Dermis lymphatic vessel endothelial cell (primary cell): ENCODE measurements at places on chromosomes 5 and 9. TPM values are rescaled to one million over a fixed set of nuclear protein-coding genes. Genes with fewer than 3 reads are reported as not detected.

Gene TMEM245
- 76.3 and 87.1 TPM in 2 replicates for total RNA-seq

Gene CCL21
- total RNA-seq = 1.4 and 8.6 TPM in 2 replicates

Gene COL5A1
- 0.95 and 3.9 TPM in 2 replicates for total RNA-seq

Gene NSMF
- 13.0 and 16.5 TPM in 2 replicates for total RNA-seq

Gene SHISAL2B
- not detected in 2 replicates for total RNA-seq

Gene ZNF366
- total RNA-seq = 0.11 and 0.17 TPM in 2 replicates

Gene SPATA9
- 0.17 TPM in 1 of 2 replicates, not detected in the other for total RNA-seq

Gene ARL10
- total RNA-seq = 7.3 and 9.4 TPM in 2 replicates

Gene RAD50
- total RNA-seq = 7.3 and 12.0 TPM in 2 replicates

Gene ADAMTS2
- 0.26 and 2.1 TPM in 2 replicates for total RNA-seq

Gene TLN1
- 252 and 274 TPM in 2 replicates for total RNA-seq

Gene PCDHA9
- under 0.01 and 0.09 TPM in 2 replicates for total RNA-seq

Gene RLN1
- total RNA-seq = not detected in 2 replicates

Gene KLHL9
- total RNA-seq = 35.1 and 45.5 TPM in 2 replicates

Gene SPINK13
- total RNA-seq = not detected in 2 replicates

Gene CTNND2
- not detected in 2 replicates for total RNA-seq

Gene CDX1
- total RNA-seq = under 0.01 TPM in 1 of 2 replicates, not detected in the other

Gene CCL27
- not detected in 2 replicates for total RNA-seq

Gene IFNE
- total RNA-seq = under 0.01 TPM in 1 of 2 replicates, not detected in the other

Gene PCDHA6
- 0.09 and 0.11 TPM in 2 replicates for total RNA-seq

Gene FBN2
- total RNA-seq = 1.3 and 4.3 TPM in 2 replicates

Gene SGCD
- total RNA-seq = 2.0 and 4.8 TPM in 2 replicates

Gene WNT8A
- not detected in 2 replicates for total RNA-seq

Gene GRIN3A
- total RNA-seq = under 0.01 TPM in 1 of 2 replicates, not detected in the other

Gene C9orf153
- under 0.01 and 0.34 TPM in 2 replicates for total RNA-seq
